ENCODE measurements at places on chromosomes 13 and 19. TPM values are rescaled to one million over a fixed set of nuclear protein-coding genes. Genes with fewer than 3 reads are reported as not detected.
A peak's percentile ranks its signal among the peaks of the same experiment; 100 is the strongest.

The IFNL1 gene
- not detected for total RNA-seq

The SMIM24 gene
- 2.0 TPM for total RNA-seq

The ZNF584 gene
- total RNA-seq = 15.8 TPM

The COX7A1 gene
- total RNA-seq = 20.8 TPM

The ERVK3-1 gene
- total RNA-seq = 72.7 TPM

- no peak for DNase-seq
- H3K4me1 ChIP-seq = no peaks in the 10 kb centered on the region
- no peaks in the 10 kb centered on the region for H3K36me3 ChIP-seq
- H3K27ac ChIP-seq = peak overlapping the region; percentile 41
- no peak overlapping the region for H3K4me3 ChIP-seq
- no peaks in the 10 kb centered on the region for H3K27me3 ChIP-seq
These were observed 11.8 kb upstream of the HMGB1 start for GRCh38 chr13:30477346-30478195.

- H3K36me3 ChIP-seq = no peaks in the 10 kb centered on the region
- no peak overlapping the region for H3K27ac ChIP-seq
These were observed 37.6 kb upstream of the SHKBP1 start for GRCh38 chr19:40539070-40539469.

DNA sequence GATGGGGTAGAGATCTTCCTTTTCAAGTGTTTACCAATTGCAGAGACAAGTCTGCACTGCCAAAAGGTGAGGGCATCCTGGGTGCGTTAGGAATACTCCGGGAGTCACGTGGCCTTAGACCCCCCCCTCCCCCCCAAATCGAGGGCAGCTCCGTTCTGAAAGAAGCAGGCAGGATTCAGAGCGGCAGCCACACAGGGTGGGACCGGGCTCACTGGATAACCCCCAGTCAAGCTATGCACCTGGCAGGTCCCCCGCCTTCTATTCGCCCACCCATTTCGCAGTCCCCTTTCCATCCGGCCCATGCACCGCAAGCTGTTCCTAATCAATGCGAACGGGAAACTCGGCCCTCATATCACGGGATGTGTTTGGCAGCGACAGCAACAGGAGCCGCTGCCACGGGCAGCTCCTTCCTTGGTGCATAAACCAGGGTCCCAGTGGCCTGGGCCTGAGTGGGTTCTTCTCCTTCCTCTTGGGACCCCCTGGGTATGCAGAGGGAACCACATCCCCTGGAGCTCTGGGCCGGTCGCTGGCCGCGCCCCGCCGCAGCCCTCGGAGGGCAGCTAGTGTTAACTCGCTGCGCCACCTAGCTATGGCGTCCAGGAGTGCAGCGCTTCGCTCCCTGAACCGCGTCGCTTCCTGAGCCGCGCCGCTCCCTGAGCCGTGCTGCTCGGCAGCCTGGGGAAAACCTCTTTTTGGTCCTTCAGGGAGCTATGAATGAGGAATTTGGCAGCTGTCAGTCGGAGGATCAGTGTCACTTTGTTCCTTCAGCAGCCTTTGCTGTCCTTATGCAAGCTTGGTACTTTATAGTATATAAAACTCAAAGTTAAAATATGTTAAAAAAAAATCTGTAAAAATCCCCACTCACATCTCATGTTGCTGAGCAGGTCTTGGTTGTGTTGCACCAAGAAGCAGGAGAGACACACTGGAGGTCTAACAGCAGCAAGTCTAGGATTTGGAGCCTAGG is 41.4 kb downstream of the LYL1 start:
- H3K4me1 ChIP-seq = peaks cover 31% of the 10 kb centered on the region
- peak overlapping the region; percentile 72 for H3K4me3 ChIP-seq
- peak overlapping the region; percentile 69 for H3K27ac ChIP-seq
- DNase-seq = peak; percentile 80

GRCh38 chr13:111330066-111330610 is 9.7 kb downstream of the TEX29 start:
- DNase-seq = no peak
- H3K27me3 ChIP-seq = no peaks in the 10 kb centered on the region
- H3K4me1 ChIP-seq = no peaks in the 10 kb centered on the region
- H3K36me3 ChIP-seq = no peaks in the 10 kb centered on the region

DNA sequence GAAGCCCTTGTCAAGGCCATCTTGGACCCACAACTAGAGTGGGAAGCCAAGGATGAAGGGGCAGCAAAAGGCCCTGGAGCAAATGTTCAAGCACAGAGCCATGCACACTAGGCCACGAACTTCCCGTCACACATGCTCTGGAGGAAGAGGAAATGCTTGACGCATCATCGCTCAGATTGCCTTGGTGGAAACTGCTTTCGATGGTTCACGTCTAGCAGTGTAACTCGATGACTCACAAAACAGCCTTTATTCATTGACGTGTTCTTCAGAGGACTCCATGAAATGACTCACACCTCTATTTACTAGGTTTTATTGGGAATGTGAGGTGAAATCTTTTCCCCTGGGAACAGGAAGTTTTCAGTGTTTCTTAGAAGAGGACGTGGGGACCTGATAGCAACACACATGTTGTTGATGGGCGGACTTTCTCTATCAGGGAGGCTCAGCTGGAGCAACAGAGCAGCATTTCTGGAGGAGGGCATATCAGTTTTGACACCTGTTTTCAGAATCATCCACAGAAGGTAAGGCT is 79.8 kb upstream of the FLT1 start:
- no peaks in the 10 kb centered on the region for H3K36me3 ChIP-seq
- H3K4me3 ChIP-seq = no peak overlapping the region
- H3K27me3 ChIP-seq = no peaks in the 10 kb centered on the region
- no peaks in the 10 kb centered on the region for H3K4me1 ChIP-seq
- no peak for DNase-seq

DNA sequence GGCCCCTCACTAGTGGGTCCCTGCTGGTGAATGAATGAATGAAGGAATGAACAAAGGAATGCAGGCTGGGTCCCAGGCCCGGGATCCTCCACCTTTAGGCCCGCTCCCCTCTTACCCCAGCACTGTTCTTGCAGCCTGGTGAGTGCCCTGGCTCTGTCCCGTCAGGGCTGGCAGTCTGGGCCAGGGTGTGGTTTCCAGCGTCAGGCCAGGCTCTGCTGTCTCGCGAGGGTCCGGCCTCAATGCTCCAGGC is 317 bp downstream of the LYL1 start:
- H3K27me3 ChIP-seq = no peaks in the 10 kb centered on the region
- DNase-seq = no peak
- no peaks in the 10 kb centered on the region for H3K36me3 ChIP-seq
- no peaks in the 10 kb centered on the region for H3K4me1 ChIP-seq
- H3K4me3 ChIP-seq = peak overlapping the region; percentile 59
- peak overlapping the region; percentile 76 for H3K27ac ChIP-seq

GRCh38 chr19:51978882-51979281 is 7.8 kb downstream of the ZNF350 start:
- H3K27me3 ChIP-seq = no peaks in the 10 kb centered on the region
- no peak overlapping the region for H3K27ac ChIP-seq
- H3K36me3 ChIP-seq = peaks cover 10% of the 10 kb centered on the region
- H3K4me1 ChIP-seq = no peaks in the 10 kb centered on the region
- DNase-seq = no peak

DNA sequence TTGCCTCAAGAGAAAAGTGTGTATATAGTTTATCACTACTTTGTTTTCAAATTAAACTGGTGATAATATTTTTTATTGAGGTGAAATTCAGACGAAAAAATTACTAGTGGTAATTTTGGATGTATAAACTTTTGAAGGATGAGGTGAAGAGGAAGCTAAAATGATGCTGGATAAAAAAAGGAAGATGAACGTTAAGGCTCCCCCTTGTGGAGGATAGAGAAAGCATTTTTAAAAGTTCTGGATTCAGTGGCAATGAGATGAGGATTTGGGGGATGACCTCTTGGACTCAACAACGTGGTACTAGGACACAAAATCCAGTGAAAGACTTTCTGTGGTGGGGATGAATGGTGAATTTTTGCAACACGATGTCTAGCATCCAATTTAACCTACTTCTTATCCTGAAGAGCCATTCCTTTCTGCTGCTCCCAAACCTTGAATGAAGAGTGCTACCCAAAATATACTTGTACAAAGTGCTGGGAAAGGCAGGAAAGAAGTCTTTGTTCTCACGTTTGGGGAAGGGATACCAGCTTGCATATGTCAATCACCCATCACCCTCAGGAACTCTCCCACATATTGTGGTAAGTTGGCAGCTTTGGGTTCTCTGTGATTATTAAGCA is 7.3 kb upstream of the SIGLEC5 start:
- H3K4me3 ChIP-seq = no peak overlapping the region
- no peaks in the 10 kb centered on the region for H3K4me1 ChIP-seq
- H3K36me3 ChIP-seq = no peaks in the 10 kb centered on the region
- DNase-seq = no peak

- H3K27me3 ChIP-seq = no peaks in the 10 kb centered on the region
- no peaks in the 10 kb centered on the region for H3K36me3 ChIP-seq
- no peak overlapping the region for H3K4me3 ChIP-seq
- no peak for DNase-seq
- H3K27ac ChIP-seq = no peak overlapping the region
These were observed 20.2 kb downstream of the C19orf44 start for GRCh38 chr19:16516381-16516780.

DNA sequence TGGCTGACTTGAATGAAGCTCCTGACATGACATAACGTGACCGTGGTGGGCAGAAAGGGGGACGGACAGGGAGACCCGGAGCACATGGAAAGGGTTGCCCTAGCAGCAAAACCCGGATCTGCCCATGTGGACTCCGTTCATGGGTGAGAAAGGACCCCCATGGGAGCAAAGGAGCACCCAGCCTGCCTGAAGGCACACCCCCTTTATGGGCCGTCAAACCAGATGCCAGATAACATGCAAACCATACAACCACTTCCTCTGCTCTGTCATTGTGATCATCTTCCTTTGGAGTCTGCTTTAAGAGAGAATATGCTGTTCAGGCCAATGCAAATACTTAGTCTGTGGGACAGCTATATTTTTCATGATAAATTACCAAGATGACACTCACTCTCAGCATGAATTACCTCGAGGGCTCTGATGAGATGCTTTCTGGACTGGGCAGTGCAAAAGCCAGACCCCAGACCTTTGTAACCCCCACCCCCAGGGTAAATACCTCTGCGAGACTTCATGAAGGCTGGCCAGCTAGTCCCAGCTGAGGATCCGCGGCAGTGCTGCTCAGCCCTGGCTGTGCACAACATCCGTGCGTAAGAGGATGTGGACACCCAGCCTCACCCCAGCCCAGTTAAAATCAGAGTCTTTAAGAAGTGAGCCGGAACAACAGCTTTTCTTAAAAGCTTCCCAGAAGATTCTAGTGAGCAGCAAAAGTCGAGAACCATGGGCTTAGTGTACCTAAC is 126.6 kb downstream of the USP12 start:
- no peaks in the 10 kb centered on the region for H3K4me1 ChIP-seq
- no peak overlapping the region for H3K27ac ChIP-seq
- H3K36me3 ChIP-seq = no peaks in the 10 kb centered on the region
- no peaks in the 10 kb centered on the region for H3K27me3 ChIP-seq

- no peaks in the 10 kb centered on the region for H3K36me3 ChIP-seq
- no peak overlapping the region for H3K4me3 ChIP-seq
These were observed 92.1 kb downstream of the ABCC4 start for GRCh38 chr13:95209109-95209508.

DNA sequence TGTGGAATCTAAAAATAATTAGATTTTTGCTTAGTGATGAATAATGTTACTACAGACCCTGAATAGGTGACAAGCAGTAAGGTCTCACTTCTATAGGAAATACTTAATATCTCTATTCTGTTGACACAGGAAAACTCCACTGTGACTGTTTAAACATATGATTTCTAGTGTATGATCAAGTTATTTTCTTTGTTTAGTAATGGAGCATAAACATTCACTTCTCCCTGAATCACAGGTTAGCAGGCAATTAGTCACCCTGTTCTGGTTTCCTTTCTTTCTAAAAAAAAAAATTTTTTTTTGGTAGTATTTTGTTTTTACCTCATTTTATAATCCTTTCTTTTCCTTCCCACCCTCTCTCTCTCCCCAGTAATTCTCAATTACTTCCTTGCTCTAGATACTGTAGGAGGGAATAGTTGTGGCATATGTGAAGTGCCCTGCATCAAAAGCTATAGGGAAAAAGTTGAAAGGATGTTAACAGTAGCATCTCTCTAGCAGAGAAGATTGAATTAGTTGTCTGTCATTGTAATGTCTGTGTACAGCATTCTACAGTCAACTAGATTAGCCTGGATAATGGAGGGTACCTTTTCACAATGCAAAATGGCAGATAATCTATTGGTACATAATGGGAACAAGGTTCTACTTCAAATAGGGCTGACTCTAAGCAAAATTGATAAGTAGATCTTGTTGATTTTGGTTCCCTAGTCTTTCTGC is 3.5 kb downstream of the HS6ST3 start:
- peaks cover 45% of the 10 kb centered on the region for H3K27me3 ChIP-seq
- H3K4me1 ChIP-seq = no peaks in the 10 kb centered on the region
- no peak for DNase-seq
- H3K27ac ChIP-seq = no peak overlapping the region
- H3K4me3 ChIP-seq = no peak overlapping the region
- H3K36me3 ChIP-seq = no peaks in the 10 kb centered on the region

DNA sequence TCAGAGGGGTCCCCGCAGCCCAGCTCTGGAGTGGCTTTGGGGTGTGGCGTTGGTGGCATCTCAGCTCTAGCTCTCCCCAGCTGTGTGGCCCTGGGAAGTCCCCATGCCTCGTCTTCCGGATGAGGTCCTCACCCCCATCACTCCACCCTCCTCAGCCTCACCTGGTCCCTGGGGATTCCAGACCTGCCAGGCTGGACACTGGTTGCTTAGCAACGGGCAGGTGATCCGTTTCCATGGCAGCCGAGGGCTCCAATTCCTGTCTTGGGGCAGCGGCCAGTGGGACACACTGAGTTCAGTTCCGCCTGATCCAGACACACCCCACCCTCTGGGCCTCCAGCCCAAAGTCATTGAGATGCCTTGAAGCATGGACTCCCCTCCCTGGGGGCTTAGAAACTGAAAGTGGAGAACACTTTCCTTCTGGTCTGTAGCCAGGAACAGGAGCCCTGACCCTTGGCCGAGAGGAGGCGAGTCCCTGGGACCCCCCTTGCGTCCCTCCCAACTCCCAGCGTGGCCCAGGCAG is 7.7 kb upstream of the MISP start:
- H3K36me3 ChIP-seq = no peaks in the 10 kb centered on the region
- no peaks in the 10 kb centered on the region for H3K4me1 ChIP-seq
- H3K27me3 ChIP-seq = no peaks in the 10 kb centered on the region

DNA sequence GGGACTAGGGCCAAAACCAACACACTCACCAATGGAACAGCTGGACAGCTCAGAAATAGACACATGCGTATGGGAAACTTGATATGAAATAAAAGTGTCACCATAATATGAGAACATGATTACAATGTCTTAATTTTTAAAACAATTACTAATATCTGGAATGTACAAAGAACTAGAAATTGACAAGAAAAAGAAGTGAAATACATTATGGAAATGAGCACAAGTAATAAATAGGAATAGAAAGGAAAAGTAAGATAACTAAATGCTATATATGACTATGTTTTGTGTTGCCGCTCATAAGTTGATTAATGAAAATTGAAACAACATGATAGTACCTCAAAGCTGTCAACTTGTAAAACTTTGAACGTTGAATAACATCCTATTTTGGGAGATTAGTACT is 801.1 kb downstream of the SLITRK5 start:
- no peak overlapping the region for H3K27ac ChIP-seq
- no peak overlapping the region for H3K4me3 ChIP-seq
- no peaks in the 10 kb centered on the region for H3K36me3 ChIP-seq
- H3K27me3 ChIP-seq = no peaks in the 10 kb centered on the region

GRCh38 chr19:40262422-40262821 is 22.7 kb downstream of the AKT2 start:
- no peaks in the 10 kb centered on the region for H3K36me3 ChIP-seq
- H3K27ac ChIP-seq = no peak overlapping the region
- H3K4me1 ChIP-seq = no peaks in the 10 kb centered on the region
- no peaks in the 10 kb centered on the region for H3K27me3 ChIP-seq
- DNase-seq = no peak

GRCh38 chr13:109779074-109779473 is 7.3 kb downstream of the IRS2 start:
- DNase-seq = no peak
- no peaks in the 10 kb centered on the region for H3K4me1 ChIP-seq
- no peaks in the 10 kb centered on the region for H3K27me3 ChIP-seq
- peak overlapping the region; percentile 81 for H3K27ac ChIP-seq
- H3K36me3 ChIP-seq = no peaks in the 10 kb centered on the region

All from breast epithelium (tissue), 4 donors.